ENCODE measurements at places on chromosomes 2 and 18. TPM values are rescaled to one million over a fixed set of nuclear protein-coding genes. Genes with fewer than 3 reads are reported as not detected.

- peak; percentile 54 for DNase-seq
These were observed 132.0 kb upstream of the CCDC195 start for GRCh38 chr2:224847961-224848850.

RTP5 gene
- total RNA-seq, result not detected

- peak; percentile 31 for DNase-seq
These were observed 37.2 kb upstream of the HPCAL1 start for GRCh38 chr2:10265329-10266132.

DNA sequence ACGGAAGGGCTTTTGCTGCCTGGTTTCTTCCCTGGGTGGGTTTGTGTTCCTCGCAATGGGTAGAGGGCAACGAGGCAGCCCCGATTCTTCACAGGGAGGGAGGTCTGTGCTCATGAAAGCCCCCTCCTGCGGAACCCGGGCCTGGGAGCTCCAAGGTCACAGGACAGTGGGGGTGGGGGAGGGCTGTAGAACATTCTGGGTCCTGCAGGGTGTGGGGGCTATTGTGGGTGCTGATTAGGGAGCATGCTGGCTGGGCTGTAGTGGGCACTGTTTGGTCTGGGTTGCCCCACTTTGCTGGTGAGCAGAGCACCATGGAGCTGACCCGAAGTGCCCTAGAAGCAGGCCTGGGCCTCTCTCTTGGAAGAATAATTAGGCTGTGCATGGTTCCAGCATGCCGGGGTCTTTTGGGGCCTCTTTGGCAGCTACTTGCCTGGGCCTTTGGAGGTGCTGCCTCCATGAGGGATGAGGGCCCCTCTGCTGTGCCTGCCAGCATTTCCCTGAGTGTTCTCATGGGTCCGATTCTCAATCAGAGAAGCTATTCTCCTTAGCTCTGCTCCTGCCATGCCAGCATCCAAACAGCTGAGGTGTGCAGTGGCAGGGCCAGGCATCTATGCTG is 232.2 kb upstream of the HS6ST1 start:
- no peak for DNase-seq

GRCh38 chr18:45169610-45170009 is 445.7 kb upstream of the SLC14A2 start:
- DNase-seq, result peak; percentile 50

SLC9A4 gene
- not detected for total RNA-seq

GRCh38 chr2:140577453-140577852 is 1553.4 kb downstream of the LRP1B start:
- no peak for DNase-seq

GRCh38 chr18:65827444-65827843 is 76.6 kb downstream of the CDH7 start:
- DNase-seq, result no peak

DNA sequence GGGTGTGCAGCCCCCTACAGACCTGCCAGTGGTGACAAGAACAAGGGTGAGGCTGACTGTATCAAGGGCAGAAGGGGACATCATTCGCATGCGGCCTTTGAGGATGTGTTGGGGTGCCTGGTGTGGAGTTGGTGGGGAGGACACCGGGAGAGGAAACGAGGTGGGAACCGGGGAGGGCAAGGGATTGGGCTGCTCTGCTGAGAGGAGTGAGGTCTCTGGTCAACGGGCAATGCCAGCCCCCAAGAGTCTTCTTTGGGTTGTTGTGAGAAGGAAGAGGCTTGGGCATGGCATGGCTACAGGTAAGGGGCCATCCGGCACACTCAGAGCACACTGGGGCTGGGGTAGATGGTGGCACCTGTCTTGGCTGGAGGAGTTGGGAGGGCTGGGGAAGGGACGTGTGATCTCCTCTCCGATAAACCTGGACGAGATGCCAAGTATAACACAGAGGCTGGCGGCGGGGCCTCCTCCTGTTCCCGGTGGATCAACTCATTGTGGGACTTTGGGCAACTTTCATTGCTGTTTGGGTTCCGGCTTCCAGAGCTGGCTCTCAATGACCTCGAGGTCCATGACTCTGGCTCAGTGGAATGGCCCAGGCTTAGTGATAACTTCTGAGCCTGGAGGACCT is 37.0 kb downstream of the KCNF1 start:
- no peak for DNase-seq

SCG2 gene
- not detected for total RNA-seq

DNA sequence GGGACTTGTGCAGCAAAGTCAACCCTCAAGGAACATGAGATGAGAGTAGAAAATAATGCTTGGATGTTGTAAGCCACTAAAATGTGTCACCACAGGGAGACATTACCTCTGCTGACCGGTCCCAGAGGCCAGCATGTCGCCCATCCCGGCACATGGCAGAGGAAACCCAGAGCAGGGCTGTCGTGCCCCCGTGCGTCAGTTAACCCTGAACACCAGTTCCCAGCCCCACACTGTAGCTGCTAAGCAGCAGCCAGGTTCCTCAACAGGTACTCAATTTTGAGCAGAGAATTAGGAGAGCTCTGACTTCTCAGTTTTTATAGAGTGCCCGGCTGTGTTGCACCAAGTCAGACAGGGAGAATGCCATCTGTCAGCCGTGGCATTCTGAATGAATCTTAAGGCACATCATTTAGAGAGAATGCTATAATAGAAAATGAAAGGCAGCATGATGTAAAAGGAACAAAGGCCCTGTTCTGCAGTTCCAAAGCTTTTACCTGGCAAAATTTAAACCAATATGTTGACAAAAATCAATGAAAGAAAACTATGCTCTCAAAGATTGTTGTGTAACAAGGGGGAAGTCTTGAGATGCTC is 307.9 kb downstream of the METTL4 start:
- DNase-seq, result no peak

CYS1 gene
- total RNA-seq, result 3.6 TPM

- no peak for DNase-seq
These were observed 181.2 kb upstream of the REV1 start for GRCh38 chr2:99670768-99671734.

DNA sequence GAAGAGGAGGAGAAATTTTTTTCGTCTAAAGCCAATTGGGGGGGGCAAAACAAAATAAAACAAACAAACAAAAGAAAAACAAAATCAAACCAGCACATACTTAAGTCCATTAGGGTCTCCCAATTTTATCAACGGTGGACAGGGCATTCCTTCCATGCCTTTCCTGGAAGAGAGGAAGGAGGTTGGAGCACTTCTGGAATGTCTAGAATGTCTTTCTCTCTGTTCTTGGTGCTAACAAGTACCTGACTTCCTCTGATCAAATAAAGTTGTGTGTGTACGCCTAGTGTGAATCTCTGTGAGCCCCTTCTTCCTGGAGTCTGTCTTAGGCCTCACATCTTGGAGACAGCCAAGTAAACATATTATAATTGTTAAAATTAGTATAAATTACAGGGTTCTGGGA is 399.0 kb upstream of the LRRTM1 start:
- no peak for DNase-seq

DNA sequence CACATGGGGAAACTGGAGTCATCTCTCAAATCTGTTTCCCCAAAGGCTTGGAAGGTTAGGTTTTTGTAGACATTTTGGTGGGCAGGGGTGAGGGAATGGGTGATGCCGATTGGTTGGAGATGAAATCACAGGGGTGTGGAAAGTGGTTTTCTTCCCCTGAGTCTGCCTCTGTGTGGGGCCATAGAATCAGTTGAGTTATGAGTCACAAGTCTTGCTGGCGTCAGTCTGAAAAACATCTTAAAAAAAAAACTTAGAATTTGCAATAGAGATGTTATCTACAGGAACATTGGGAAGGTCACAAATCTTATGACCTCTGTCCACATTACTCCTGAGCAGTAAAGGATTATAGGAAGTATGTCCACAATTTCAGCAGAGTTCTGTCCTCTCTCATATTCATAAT is 314.6 kb downstream of the CNTNAP5 start:
- DNase-seq, result no peak

OSGEPL1 gene
- total RNA-seq, result 9.4 TPM

DNA sequence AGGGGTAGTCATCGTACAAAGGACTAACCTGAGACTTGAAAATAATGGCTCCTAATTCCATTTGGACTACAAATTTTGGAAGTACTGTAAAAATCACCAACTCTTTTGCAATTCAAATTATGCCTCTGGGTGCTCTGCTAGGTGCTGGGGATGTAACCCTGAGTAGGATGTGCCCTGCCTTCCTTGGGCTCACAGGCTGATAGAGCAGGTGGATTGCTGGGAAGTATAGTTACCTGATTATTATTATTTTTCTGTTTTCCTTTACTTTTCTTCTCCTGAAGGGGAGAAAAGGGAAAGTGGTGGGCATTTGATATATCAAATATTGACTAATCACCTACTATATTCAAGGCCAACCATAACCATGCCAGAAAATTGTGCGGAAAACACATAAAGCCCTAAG is 119.3 kb upstream of the RIOK3 start:
- no peak for DNase-seq

- DNase-seq, result no peak
These were observed 260.2 kb upstream of the ST6GAL2 start for GRCh38 chr2:107146181-107146580.

DNA sequence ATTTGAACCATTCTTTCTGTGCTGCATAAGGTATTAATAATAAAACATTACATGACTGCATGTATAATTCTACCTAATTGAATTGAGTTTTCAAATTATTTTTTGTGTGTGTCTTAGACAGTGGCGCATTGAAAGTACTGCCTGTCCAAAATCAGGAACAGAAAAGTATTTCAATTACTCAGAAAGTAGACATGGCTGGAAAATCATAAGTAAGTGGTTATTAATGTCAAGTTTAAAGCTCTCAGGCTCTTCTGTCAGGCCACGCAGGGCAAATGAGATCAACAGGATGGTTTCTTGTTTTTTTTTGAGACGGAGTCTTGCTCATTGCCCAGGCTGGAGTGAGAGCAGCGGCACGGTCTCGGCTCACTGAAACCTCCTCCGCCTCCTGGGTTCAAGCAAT is 32.4 kb upstream of the DARS1 start:
- DNase-seq, result no peak

- no peak for DNase-seq
These were observed 414.9 kb downstream of the CDH2 start for GRCh38 chr18:27762054-27762453.

MDH1B gene
- 0.54 TPM for total RNA-seq

CREG2 gene
- total RNA-seq, result not detected

DNA sequence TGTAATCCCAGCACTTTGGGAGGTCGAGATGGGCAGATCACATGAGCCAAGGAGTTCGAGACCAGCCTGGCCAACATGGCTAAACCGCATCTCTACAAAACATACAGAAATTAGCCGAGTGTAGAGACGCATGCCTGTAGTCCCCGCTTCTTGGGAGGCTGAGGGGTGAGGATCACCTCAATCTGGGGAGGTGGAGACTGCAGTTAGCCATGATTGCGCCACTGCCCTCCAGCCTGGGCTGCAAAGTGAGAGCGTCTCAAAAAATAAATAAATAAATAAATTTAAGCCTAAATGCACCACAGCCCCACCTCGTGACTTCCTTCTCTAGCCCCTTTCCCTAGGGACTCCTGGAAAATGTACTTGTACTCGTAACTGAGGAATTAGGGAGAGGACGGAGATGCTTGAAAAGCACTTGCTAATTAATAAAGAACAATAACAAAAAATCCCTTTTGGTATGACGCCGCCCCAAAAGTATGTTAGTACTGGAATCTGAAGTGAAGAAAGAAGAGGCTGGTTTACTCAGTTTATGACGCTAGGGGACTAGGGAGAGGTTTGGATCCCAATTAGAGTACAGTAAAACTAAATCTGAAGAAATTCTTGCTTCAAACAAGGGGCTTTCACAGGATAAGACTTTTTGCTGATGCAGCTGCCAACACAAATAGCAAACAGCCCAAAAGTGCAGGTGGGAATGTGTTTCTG is 887 bp upstream of the ZNF396 start:
- DNase-seq, result no peak

DNA sequence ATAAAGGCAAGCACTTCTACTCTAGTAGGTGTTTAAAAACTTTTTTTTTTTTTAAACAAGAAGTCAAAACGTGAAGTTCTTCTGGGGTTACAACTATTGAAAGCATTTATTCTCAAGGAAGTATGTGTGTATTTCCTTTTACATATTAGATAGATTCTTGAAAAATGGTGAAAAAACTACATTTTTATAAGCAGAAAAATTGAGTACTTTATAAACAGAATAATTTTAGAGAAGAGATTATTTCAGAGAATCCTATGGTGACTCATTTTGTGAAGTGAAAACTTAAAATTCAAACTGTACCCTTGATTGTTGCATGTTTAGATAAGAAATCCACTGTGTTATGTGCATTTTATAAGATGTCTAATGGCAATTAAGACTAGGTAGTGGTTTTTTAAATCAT is 2.9 kb downstream of the EML4 start:
- no peak for DNase-seq

SH3BP4 gene
- 9.0 TPM for total RNA-seq

GRCh38 chr2:128292599-128293425 is 25.9 kb downstream of the HS6ST1 start:
- DNase-seq, result peak; percentile 54

STARD6 gene
- total RNA-seq, result not detected

- no peak for DNase-seq
These were observed 95.3 kb upstream of the ASB18 start for GRCh38 chr2:236359426-236360045.

CD226 gene
- 0.94 TPM for total RNA-seq

DNA sequence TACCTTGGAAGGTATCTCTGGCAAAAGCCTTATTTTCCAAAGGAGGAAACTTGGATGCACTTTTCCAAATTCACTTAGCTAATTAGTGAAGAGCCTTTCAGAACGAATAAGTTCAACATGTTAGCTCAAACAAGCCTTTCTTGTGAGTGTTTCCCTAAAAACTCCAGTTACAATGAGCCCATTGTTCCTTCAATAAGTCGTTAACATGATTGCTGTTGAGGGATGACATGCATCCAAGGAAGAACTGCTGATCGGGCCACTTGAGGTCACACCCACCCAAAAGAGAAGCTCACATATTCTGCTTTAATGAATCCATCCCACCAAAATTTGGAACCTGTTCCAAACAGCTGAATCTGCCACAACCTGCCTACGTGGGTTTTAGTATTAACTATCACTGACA is 48.1 kb upstream of the SLC35G4 start:
- no peak for DNase-seq

DNA sequence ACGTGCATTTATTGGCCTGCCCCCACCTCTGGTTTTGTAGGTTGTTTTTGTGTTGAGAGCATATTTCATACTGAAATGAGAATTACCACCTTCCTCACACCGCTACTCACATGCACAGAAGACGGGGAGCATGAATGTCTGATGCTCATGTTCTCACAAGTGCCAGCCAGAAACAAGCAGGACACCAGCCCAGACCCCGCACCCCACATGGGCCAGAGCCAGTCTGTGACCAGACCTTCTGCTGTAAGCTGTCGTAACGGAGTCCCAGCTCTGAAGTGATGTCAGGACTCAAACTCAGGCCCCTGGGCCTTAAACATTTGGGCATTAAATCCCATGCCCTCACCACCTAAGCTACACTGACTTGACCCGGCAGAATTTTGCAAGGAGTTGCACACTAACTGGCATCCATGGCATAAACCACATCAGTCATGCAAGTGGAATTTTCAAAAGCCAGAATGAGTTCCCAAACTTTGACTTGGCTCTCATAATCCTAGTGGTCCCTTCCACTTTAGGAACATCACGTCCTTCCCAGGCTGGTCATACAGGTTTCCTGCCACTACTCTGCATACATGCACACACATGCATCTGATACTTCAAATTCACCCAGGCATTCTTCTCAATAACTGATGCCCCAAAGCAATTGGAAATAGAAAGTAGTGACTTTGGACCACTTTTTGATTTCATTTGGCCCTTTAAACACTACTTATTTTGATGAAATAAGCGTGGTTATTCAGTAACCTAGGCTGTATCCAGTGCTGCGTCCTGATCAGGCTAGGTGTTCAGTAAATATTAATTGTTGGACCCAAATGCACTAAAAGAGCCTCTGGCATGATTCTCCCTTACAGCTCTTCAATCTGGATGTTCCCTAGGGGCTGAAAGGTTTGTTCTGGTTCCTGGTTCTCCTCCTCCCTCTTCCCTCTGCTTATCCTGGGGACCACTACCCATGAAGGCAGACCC is 223.1 kb upstream of the ID2 start:
- DNase-seq, result no peak

PROKR1 gene
- not detected for total RNA-seq

MSH6 gene
- total RNA-seq, result 25.0 TPM
